ENCODE measurements at places on chromosomes 4 and X.

DNA sequence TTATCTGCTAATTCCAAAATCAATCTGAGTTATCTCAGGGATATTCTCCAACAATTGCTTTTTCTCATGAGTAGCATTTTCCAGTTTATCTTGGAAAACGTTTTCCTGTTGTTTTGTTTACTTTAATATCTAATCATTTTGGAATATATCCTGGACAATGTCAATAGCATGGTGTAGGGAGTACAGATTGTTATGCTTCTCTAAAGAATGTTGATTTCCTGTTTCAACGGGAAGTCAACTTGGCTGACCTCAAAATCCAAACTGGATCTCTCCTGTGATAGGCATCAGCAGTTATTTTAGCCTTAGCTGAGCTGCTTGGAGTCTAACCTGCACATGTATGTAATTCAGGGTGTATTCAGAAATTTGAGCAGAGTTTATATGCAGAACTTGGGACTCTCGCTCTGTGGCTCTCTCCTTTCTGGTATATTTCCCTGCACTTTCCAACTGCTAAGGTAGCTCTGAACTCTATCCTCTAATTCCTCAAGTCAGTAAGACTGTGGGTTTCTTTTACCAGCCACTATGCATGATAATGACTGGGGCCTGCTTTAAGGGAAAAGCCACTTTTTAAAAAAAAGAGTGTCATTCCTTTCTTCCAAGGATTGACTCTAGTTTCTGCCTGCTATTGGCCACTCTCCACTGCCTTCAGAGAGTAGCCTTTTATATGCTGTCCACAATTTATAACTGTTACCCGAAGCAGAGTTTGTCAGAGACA, 7.7 kb downstream of the PRSS48 start:
- DNase-seq: no peak

DNA sequence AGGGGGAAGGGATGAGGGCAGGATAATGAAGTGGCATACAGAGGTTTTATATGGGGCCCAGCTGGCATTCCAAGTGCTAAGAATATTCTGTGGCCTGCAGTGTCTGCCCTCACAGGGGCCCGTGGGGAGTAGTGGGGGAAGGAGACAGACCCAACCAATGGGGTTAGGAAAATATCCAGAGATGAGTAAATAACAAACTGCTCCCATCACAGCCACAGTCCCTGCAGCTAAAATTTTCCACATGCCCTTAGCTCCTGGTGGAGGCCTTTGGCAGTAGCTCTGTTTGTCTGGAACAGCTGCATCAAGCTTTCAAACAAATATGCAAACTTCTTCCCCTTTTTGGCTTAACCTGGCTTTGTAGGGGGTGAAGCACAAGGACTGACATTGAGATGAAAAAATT, 3.1 kb downstream of the SRPX2 start:
- DNase-seq: no peak

- DNase-seq: no peak
These were observed 148.0 kb downstream of the CAMK2D start for GRCh38 chr4:113613503-113613902.

DNA sequence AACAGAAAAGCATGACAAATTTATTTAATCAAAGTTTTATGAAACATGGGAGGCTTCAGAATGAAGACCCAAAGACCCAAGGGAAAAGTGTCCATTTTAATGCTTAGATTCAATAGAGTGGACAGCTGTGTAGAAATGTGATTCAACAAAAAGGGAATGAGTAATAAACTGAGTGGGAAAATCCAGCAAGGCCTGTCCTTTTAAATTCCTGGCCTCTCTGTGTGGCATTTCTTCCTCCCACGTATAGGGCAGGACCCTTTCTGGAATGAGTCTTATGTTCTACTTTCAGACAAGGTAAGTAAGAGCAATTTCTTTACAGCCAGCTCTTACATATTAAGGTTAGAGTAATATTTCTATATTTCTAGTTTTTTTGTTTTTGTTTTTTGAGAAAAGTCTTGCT, 14.5 kb downstream of the AASDH start:
- no peak for DNase-seq

- no peak for DNase-seq
These were observed 12.9 kb downstream of the STIM2 start for GRCh38 chr4:26873391-26874026.

GRCh38 chrX:1059576-1060561, 152.6 kb downstream of the CRLF2 start:
- DNase-seq: no peak

- DNase-seq: no peak
These were observed 47.6 kb downstream of the CCNG2 start for GRCh38 chr4:77204621-77205020.

DNA sequence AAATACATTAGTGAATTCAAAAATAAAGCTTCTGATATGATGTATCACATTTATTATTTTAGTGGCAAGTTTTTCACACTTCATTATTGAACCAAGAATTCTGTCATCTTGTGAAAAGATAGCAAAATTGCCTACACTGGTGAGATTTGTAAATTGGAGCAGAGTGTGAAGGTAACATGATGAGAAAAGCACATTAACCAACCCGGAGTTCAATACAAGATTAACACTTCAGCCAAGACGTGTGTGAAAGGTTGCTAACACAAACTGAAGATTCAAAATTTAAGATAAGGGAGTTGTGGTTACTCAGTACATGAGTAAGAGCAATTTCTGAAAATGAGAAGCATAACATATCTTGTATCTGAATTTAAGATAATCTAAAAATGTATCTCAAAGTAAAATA, 346.7 kb downstream of the PDHA2 start:
- DNase-seq: no peak

- no peak for DNase-seq
These were observed 98.4 kb upstream of the ACSL4 start for GRCh38 chrX:109831326-109831985.

DNA sequence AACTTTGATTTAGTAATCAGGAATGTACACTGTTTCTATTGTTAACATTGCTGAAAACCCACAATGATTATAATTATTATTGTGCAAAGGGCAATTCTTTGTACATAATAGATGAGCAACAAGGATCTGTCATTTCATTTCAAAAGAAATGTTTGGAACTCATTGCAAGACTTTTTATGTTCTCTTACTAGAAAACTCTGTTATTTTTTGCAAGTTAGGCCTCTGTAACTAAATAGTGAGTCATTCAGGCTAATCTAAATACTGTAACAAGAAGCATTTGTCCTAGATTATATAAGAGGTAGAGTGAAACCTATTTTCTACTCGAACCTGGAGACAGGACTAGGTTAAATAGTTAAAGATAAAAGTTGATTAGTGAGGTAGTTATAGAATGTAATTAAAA, 93.2 kb upstream of the FAM47B start:
- no peak for DNase-seq

GRCh38 chr4:8157496-8157895, 1.1 kb downstream of the ABLIM2 start:
- DNase-seq: no peak

DNA sequence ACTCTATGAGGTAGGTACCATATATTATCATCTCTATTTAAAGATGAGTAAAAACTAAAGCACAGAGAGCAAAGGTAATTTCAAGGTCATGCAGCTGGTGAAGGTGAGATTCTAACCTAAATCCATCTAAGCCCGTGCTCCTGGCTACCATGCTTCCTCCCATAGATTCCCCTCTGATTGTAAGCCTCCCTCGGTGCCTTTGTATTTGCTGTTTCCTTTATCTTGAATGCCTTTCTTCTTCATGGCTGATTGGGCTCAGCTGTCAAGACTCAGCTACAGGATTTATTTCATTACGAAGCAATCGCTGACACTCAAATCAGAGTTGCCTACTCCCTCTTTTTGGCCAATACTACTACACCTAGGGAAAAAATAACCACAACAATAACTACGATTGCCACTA, 217.1 kb downstream of the ARAP2 start:
- DNase-seq: no peak

- DNase-seq: peak; percentile 19
These were observed 28.2 kb upstream of the HUWE1 start for GRCh38 chrX:53714580-53715345.

DNA sequence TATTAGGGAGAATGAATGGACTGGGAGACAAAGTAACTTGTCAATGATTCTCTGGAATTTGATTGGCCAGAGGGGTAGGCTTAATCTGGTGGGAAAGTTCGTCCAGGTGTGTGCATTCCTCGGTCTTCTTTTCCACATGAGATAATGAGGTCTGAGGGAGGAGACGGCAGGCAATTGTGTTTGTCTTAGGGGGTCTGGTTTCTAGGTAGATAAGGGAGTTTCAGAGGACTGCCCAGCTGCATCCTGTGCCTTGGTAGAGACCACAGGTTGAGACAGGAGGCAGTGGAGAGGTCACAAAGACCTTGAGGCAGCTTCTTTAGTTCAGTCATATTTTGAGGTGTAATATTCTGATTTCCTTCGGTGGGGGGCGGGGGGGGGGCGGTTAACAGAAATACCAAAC, 4.3 kb downstream of the MGST2 start:
- no peak for DNase-seq

DNA sequence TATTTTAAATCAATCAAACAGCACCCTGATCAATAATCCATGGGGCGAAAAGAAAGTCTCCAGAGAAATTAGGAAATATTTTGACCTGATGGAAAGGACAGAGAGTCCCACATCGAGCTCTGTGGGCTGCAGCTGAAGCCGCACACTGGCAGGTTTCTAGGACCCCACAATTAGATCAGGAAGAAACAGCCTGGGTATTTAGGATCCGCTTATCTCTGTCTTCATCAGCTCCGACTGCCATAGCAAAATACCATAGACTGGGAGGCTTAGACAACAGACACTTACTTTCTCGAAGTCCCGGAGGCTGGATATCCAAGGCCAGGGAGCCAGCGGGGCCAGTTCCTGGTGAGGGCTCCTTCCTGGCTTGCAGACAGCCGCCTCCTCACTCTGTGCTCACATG, 36.4 kb downstream of the CCNQ start:
- DNase-seq: no peak

- no peak for DNase-seq
These were observed 635 bp upstream of the PHF8 start for GRCh38 chrX:54044877-54045338.

GRCh38 chr4:185232370-185232769, 23.0 kb downstream of the SNX25 start:
- DNase-seq: no peak

DNA sequence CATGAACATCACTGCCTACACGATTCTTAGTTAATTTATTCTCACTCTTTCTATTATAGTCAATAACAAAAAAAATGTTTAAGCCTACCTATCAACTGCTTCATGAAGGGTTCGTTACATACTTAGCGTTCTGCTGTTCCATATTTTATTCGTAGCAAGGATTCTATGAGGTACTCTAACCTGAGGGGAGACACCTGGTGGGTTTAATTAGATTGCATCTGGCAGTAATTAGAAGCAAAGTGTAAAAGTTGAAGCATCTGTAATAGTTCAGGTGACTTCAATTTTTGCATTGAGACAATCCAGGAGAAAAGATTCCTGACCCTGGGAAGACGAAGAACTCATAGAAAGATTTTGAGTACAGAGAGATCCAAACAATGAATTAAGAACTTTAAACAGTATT, 1655.8 kb upstream of the TENM3 start:
- DNase-seq: no peak

DNA sequence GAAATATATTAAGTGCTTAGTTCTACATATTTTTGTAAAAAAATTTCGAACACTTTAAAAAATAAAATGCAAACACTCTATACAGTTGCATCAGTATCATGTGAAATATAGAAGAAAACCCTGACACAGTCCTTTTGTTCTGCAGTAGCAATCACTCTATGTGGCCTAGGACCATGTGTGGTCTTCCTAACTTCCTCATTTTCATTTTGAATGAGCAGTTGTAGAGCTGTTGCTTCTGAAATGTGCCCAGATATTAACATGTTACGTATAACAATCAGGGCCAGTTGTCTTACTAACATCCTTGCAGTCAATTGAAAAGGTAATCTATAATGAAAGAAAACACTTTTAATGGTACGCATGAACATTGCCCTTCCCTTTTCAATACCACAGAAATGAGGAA, 107.9 kb downstream of the ZNF827 start:
- DNase-seq: peak; percentile 15

GRCh38 chr4:176123710-176124407, 58.2 kb downstream of the WDR17 start:
- no peak for DNase-seq

DNA sequence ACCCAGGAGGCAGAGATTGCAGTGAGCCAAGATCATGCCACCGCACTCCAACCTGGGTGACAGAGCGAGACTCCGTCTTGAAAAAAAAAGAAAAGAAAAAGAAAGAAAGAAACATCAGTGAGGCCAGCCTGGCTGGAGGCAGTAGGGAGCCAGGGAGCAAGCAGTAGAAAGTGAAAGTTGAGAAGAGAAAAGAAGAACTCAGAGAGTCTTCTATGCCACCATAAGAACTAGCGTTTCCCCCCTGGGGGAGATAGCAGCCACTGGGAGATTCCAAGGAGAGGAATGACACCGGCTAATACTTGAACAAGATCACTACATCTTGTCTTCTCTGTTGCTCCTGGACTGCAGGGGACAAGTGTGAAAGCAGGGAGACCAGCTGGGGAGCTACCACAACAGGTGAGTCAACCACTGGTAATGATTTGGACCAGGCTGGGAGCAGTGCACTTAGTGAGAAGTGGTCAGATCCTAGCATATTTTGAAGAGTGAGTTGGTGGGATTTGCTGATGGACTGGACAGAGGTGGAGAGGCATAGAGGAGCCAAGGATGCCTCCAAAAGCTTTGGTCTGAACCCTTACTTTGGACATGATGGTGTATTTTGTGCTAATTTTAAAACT, 33.4 kb downstream of the SLC2A9 start:
- no peak for DNase-seq

DNA sequence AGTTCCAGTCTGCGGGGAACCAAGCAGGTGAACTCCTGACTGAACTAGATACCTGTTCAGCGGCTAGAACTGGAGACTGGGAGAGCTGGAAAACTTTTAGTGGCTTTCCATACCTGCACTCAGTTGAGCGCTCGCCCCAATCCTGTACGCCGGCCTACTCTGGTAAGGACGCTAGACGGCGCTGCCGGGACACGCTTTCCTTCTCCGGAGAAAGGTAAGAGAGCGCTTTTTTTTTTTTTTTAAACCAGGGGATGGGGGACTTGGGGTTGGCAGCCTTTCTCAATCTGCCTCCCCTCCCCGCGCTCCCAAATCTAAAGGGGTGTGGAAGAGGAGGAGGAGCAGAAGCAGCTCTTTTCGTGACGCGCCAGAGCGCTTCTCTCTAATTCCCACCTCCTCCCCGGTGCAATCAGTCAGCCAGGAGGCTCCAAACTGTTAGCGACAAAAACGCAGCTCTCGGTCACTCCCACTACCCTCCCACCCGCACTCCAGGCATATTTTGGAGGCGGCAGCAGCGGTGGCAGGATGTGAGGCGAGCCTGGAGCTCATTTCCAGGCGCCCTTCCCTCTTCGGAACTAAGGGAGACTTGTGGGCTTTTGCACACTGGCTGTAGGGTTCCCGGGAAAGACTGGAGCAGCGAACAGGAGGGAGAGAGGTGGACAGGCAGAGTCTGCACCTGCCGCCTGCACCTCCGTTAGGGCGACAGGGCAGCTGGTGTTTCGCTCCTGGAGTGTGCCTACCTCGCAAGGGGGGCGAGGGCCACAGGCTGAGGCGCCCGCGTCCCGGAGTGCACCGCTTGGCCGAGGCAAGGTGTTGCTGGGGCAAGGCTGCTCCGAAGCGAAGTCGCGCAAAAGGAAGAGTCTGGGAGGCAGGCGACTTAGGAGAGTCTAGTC, at the start of gene IL1RAPL2:
TSS of gene IL1RAPL2 (plus strand) at position 409 of the 890 bp plus-strand sequence.
- DNase-seq: no peak

- no peak for DNase-seq
These were observed 286.3 kb upstream of the UGT8 start for GRCh38 chr4:114312338-114312737.

- no peak for DNase-seq
These were observed 7.3 kb downstream of the TREX2 start for GRCh38 chrX:153438532-153438931.

- DNase-seq: no peak
These were observed 44.1 kb downstream of the TMEM164 start for GRCh38 chrX:110046971-110047370.

GRCh38 chr4:88742561-88742960, 44.9 kb upstream of the NAP1L5 start:
- DNase-seq: no peak

Measured in SIG-M5 (cell line).